ENCODE measurements at places on chromosomes 7 and 10.

DNA sequence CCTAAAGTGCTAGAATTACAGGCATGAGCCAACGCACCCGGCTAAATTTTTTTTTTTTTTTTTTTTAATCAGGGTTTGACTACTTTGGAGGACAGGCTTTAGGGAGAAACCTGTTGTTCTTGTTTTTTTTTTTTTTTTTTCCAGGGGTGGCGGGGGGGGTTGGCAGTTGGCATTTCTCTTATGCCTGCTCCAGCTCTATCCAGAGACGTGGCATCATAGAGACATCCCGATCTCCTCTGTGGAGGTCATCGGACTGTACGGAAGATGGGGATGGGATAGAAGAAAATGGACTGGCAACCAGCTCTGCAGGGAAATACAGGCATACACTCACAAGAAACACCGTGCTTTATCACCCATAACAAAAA lies 130.8 kb downstream of the PRPF18 start:
- no peak for DNase-seq

- no peak for DNase-seq
Measured at GRCh38 chr7:137572056-137572784, 228.7 kb upstream of the PTN start.

DNA sequence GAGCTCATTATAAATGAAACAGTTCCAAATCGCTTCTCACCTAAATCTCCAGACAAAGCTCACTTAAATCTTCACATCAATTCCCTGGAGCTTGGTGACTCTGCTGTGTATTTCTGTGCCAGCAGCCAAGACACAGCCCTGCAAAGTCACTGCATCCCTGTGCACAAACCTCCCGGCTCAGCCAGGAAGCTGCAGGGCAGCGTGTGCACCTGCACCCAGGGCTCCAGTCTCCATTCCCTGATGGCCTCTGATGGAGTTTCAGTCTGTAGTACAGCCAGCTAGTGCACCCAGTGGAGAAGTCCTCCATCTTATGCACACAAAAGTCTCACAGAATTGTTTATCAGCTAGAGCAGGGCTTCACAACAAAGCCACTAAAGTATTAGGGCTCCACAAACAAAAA lies 51.1 kb upstream of the PRSS58 start:
- no peak for DNase-seq

DNA sequence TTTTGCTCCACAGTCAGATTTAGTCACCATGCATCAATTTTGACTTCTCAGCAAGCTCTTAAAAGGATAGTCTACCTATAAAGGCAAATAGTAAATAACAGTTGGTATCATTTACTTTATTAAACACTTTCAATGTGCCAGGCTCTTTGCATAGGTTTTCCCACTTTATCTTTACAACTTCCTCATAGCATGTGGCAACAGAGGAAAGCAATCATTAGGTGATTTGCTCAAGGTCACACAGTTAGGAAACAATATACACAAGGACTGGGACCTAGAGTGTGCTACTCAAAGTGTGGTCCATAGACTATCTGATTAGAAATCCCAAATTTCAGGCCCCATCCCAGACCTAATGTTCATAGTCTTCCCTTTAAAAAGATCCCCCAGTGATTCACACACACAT lies 212.3 kb downstream of the MTERF1 start:
- no peak for DNase-seq

GRCh38 chr7:96901822-96902445 lies 103.4 kb upstream of the DLX6 start:
- no peak for DNase-seq

- DNase-seq, result no peak
Measured at GRCh38 chr10:52979295-52979990, 206.9 kb upstream of the MBL2 start.

DNA sequence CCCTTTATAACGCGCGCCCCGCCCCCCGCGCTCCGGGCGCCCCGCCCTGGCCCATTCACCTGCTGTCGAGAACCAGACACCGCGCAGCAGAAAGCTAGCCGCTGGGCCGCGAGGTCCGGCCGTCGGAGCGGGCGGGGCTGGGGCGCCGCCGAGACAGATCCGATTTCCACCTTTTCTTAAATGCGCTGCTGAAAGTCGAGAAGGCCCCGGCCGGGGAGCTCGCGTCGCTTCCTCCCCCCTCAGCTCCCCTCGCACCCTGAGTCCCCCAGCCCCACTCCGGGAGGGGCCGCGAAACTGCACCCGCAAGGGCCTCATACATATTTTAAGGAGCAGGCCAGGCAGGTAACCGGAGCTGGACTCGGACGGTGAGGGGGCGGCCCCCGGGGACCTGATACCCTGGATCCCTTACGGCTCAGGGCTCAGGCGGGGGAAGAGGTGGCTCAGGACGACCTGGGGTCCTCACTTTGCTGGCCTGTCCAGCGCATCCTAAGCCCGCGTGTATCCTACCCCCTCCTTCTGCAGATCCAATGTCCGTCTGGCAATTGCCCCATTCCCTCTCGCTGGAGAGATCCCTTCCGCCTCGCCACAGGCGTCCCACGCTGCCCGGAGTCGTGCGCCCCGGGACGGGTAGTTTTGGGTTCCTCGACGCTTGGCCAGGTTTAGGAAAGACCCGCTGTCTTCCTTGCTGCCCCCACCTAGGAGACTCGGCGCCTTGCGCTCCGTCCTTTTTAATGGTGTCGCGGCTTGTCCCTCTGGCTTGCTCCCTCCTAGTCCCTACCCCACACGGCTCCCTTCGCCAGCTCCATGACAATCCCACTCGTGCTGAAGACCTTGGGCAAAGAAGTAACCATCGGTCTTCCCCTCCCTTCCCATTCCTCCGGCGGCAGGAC lies 170.6 kb downstream of the UBE2H start:
- no peak for DNase-seq

DNA sequence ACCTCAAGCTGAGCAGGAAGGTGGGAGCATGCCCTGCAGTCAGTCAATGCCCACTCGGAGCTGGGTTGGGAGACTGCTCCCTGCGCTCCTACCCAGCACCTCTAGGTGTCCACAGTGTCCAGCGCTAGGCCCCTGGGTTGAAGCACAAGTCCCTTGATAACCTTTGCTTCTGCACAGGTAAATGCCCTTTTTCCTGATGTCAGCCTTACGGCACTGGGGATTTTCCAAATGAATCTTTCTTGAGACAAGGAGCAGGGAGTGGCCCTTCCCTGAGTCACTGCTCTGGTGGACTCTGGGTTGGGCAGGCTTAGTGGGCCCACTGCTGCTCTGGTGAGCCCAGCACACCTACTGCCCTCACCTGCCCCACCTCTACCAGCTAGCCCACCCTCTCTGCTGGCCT lies 61.9 kb upstream of the OPN4 start:
- DNase-seq, result no peak

DNA sequence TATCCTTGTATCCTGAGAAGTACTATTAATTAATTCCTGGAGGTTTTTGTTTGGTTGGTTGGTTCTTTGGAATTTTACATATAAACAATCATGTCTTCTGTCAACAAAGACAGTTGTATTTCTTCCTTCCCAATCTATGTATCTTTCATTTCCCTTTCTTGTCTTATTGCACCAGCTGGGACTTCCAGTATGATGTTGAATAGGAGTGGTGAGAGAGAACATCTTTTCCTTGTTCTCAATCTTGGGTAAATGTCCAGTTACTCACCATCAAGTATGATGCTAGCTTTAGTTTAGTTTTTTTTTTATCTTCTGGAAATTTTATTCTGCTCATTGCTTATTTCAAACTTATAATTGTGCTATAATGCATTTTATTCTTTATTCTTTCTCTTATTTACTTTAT lies 7.4 kb upstream of the PAX4 start:
- DNase-seq, result no peak

GRCh38 chr10:119162452-119163092 lies 2.9 kb downstream of the SFXN4 start:
- no peak for DNase-seq

DNA sequence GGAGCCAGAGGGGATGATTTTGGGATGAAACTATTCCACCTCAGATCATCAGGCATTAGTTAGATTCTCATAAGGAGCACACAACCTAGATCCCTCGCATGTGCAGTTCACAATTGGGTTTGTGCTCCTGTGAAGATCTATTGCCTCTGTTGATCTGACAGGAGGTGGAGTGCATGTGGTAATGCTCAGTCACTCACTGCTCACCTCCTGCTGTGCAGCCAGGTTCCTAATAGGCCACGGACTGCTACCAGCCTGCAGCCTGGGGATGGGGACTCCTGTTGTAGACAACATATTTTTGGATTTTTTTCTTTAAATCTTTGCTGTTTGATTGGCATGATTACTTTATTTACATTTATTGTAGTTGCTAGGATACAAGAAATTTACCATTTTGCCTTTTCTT lies 765.0 kb downstream of the INHBA start:
- no peak for DNase-seq

GRCh38 chr10:89515031-89515841 lies 20.2 kb downstream of the SLC16A12 start:
- DNase-seq, result no peak
